ENCODE measurements at places on chromosomes 2 and 18. TPM values are rescaled to one million over a fixed set of nuclear protein-coding genes. Genes with fewer than 3 reads are reported as not detected.

GRCh38 chr18:70005580-70005979, 57.9 kb upstream of the CD226 start:
- H3K4me3 ChIP-seq = no peak overlapping the region
- DNase-seq = no peak
- no peaks in the 10 kb centered on the region for H3K4me1 ChIP-seq
- no peak overlapping the region for H3K27ac ChIP-seq
- H3K27me3 ChIP-seq = no peaks in the 10 kb centered on the region

- H3K4me1 ChIP-seq = no peaks in the 10 kb centered on the region
- H3K27me3 ChIP-seq = no peaks in the 10 kb centered on the region
- peaks cover 8% of the 10 kb centered on the region for H3K36me3 ChIP-seq
These were observed 178.7 kb downstream of the NCKAP5 start for GRCh38 chr2:133389569-133389968.

DNA sequence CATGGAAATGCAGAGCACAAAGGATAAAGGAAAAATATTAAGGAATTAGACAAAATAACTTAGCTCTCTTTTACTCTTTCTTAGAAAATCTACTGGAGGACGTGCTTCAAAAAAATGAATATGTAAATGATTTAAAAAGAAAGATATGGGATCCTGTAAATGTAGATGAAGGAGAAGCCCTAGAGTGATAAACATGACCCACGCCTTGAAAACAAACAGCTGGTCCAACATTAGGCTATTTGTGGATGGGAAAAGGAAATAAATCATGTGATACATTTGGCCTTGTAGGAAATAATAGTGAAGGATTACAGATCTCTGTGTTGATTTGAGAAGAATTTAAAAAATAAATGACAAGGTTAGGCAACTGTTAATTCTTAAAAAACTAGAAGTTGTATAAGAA, 492.1 kb upstream of the SLC39A10 start:
- no peak overlapping the region for H3K27ac ChIP-seq
- H3K27me3 ChIP-seq = no peaks in the 10 kb centered on the region
- H3K4me3 ChIP-seq = no peak overlapping the region
- H3K4me1 ChIP-seq = no peaks in the 10 kb centered on the region

DNA sequence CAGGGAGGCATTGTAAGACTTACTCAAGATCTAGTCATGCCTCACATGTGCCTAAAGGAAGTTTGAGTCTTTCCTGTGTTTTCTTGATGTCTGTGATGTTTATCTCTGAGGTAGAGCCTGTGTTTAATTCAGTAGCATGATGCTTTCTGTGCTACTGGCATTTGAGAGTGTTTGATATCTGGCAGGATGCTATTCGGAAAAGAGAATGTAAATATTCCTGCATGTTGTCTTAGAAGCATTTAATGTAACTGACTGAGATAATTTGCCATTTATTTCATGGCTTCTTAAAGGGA, 58.8 kb downstream of the GREB1L start:
- H3K4me1 ChIP-seq = no peaks in the 10 kb centered on the region
- peaks cover 3% of the 10 kb centered on the region for H3K27me3 ChIP-seq
- no peak overlapping the region for H3K4me3 ChIP-seq
- no peaks in the 10 kb centered on the region for H3K36me3 ChIP-seq
- DNase-seq = no peak
- H3K27ac ChIP-seq = no peak overlapping the region

DNA sequence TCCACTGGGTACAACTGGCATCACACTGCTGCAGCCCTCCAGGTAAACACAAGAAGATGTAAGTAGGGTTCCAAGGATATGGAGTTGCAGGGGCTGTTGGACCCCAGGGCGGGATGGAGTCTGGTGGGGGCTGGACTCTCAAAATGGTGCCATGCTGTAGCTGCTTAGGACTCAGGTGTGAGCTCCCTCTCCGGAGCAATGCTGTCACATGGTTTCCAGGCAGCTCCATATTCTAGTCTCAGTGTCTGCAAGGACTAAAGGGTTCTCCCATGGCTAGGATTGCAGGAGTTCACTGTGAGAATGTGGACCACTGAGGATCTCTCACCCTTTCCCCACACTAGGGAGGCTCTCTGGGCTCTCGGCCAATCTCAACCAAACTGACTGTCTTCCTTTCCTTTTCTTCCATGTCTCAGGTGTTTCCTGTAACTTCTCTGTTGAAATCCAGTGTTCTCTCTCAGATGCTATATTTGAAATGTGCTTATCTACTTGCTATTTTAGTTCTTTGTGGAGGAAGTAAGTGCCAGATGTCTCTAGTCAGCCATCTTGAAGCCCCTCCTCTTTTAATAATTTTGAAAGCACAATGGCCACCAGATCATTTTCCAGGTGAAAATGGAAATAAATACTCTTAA, 57.6 kb downstream of the CCNT2 start:
- DNase-seq = no peak
- H3K4me3 ChIP-seq = peak overlapping the region; percentile 45

DNA sequence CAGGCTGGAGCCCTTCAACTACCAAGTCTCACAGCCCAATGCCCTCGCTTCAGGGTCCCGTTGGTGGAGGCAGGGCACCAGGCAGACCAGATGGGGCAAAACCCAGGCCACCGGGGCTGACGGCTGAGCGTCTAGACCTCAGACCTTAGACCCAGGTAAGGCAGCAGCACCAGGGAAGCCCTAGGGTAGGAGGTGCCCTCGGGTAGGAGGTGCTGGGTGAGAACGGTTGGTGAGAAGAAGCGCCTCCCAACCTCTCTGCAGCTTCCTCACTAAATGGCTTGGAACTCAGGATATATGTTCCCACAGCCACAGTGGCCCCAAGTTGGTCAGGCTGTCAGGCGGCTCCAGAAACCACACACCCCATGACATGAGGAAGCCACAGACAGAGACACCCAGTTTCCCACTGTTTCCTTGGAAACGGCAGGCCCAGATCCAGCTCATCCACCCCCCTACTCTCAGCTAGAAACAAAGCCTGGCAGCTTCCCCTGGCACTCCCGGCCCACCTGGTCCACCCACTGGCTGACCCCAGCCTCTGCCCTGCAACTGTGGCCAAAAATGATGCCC, 13.1 kb upstream of the MLPH start:
- H3K27ac ChIP-seq = peak overlapping the region; percentile 94
- no peaks in the 10 kb centered on the region for H3K36me3 ChIP-seq
- DNase-seq = no peak

- H3K36me3 ChIP-seq = no peaks in the 10 kb centered on the region
- no peak for DNase-seq
- no peaks in the 10 kb centered on the region for H3K27me3 ChIP-seq
These were observed 107.5 kb downstream of the STK39 start for GRCh38 chr2:168139852-168140251.

DNA sequence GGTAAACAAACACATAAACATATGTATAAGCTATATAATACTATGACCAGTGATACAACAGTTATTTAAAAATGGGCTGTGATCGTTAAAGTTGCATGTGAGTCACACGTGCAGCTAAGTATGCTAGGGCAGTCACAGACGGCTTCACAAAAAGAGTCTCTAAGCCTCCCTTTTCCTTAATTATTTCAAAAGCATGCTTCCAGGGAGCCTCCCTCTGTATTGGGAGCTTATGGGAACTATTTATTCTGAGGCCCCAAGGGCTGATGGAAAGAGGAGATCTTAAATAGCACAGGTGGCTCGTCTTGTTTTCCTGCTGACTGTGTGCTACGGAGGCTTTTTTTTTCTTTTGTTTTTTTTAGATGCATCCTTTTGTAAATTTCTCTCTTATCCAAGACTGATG, 94.3 kb downstream of the ADCYAP1 start:
- no peak overlapping the region for H3K27ac ChIP-seq
- H3K4me1 ChIP-seq = no peaks in the 10 kb centered on the region
- H3K27me3 ChIP-seq = no peaks in the 10 kb centered on the region
- peaks cover 14% of the 10 kb centered on the region for H3K36me3 ChIP-seq
- no peak for DNase-seq
- H3K4me3 ChIP-seq = no peak overlapping the region

DNA sequence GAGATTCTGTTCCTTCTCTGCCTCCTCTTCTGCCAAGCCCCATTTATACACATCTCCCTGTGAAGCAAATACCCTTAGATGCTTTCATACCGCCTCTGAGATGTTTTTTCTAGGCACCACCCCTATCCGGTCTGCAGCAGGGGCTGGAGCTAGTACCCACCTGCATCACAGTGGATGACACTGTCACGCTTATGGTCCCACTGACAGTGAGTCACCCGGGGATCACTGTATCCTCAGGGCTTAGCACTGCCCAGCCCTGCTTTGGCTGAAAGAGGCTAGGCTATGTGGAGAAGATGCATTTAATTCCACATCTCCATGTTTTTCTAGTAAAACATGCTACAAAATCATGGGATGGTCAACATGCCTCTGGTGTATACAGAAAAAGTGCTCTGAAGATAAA, 9.9 kb downstream of the FABP1 start:
- H3K27me3 ChIP-seq = peaks cover 17% of the 10 kb centered on the region
- H3K27ac ChIP-seq = no peak overlapping the region
- H3K36me3 ChIP-seq = no peaks in the 10 kb centered on the region
- H3K4me3 ChIP-seq = no peak overlapping the region
- DNase-seq = no peak
- no peaks in the 10 kb centered on the region for H3K4me1 ChIP-seq

DNA sequence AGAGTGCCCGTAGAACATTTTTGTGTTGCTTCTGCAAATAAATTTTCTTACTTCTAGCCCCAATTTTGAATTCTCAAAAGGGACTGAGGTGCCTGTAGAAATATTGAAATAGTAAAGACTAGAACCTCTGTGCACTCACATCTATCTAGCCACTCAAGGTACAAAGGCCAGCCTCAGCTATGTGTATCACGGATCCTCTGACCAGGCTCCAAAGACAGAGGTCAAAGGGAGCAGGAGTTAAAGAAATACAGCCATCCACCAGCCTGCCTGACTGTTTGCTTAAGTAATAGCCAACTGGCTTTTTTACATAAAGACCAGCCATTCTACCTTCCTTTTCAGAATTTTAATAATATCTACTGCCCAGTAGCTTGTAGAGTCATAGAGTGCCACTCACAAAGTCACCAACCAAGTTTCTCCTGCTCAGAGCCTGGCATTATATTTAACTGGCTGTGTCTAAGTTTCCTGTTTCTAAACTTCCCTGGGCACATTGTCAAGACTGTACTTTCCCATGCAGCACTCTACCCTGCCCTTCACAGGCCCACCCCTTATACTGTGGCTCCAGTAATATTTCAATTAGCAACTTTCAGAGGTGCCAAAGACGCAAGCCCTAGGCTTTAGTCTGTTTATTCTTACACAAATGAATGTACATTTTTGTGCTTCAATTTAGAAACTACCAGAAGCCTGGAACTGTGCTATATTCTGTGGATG, 338.3 kb upstream of the NT5C1B start:
- H3K27ac ChIP-seq = no peak overlapping the region
- H3K36me3 ChIP-seq = peaks cover 5% of the 10 kb centered on the region
- H3K4me1 ChIP-seq = no peaks in the 10 kb centered on the region

DNA sequence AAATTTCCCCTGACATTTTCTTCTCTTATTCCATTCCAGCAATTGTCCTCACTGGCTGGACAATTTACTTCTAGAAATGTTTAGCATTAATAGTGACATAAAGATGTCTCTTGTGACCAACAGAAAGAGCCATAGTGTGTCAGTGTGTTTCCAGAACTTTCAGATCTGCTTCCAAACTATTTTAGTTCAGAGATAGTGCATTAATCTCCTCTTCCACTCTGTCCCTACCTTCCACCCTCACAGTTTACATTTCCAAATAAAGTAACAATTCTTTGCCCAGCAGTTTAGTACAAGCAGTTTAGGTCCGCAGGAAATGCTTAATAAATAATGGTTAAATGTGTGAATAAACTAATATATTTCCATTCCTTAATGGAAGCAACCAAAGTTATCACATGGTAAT, 24.5 kb upstream of the RAPGEF4 start:
- DNase-seq = no peak
- H3K4me1 ChIP-seq = no peaks in the 10 kb centered on the region
- H3K27me3 ChIP-seq = peaks cover 25% of the 10 kb centered on the region
- H3K36me3 ChIP-seq = no peaks in the 10 kb centered on the region
- no peak overlapping the region for H3K4me3 ChIP-seq
- no peak overlapping the region for H3K27ac ChIP-seq

DNA sequence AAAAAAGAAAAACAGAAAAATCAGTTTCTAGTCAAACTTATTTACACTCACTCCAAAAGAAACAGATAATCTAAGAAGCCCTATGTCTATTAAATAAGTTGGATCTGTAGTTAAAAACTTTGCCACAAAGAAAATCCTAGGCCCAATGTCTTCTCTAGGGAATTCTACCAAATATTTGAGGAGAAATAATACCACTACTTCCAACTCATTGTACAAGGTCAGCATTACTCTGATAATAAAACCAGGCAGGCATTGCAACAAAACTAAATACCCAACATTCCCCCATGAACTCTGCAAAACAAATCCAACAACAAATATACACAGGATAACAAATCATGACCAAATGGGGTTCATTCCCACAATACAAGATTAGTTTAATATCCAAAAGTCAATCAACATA, 73.8 kb upstream of the ST8SIA5 start:
- no peak overlapping the region for H3K27ac ChIP-seq
- H3K36me3 ChIP-seq = peaks cover 31% of the 10 kb centered on the region
- no peaks in the 10 kb centered on the region for H3K27me3 ChIP-seq
- H3K4me3 ChIP-seq = no peak overlapping the region

DNA sequence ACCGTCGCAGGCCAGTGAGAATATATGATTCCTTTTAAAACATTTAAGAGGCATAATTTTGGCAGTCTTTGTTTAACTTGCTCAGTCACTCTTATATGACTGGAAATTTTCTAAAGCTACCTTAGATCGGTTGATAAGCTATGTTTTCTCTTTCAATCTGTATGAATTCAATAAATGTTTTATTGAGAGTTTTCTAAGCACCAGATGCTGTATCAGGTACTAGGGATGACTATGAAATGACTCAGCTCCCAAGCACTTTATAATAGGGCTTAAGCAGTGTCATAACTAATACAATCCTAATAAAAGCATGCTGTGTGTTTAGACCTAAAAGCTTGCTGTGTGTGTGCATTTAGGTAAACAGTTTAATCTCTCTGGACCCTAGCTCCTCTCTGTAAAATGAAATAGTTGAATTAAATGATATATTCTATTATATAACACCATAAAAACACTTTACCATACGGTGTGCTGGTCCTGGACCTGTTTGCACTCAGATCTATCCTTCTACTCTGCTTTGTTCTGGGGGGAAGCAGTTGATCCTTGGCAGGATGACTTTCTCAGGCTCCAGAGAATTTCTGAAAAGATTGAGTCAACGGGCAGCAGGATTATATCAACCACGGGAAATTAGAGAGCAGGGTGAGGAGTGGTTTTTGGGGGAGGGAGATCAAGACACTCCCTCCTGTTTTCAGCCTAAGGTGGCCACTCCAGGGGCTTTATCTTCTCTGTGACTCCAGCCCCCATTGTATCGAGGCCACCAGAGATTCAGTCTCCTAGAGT, 26.1 kb upstream of the SLC38A11 start:
- no peaks in the 10 kb centered on the region for H3K36me3 ChIP-seq
- H3K4me3 ChIP-seq = no peak overlapping the region
- no peak for DNase-seq
- peaks cover 43% of the 10 kb centered on the region for H3K4me1 ChIP-seq
- no peaks in the 10 kb centered on the region for H3K27me3 ChIP-seq

GRCh38 chr2:210480079-210480478, 3.5 kb upstream of the LANCL1 start:
- peaks cover 12% of the 10 kb centered on the region for H3K36me3 ChIP-seq
- peaks cover 13% of the 10 kb centered on the region for H3K27me3 ChIP-seq
- peaks cover 21% of the 10 kb centered on the region for H3K4me1 ChIP-seq
- H3K4me3 ChIP-seq = no peak overlapping the region

- no peak for DNase-seq
- no peaks in the 10 kb centered on the region for H3K36me3 ChIP-seq
- H3K4me1 ChIP-seq = no peaks in the 10 kb centered on the region
- no peak overlapping the region for H3K27ac ChIP-seq
These were observed 211.7 kb downstream of the NDUFA10 start for GRCh38 chr2:239813261-239814115.

Gene GKN2
- polyA plus RNA-seq = not detected

Gene AOX1
- not detected for polyA plus RNA-seq

Gene ANKRD30B
- polyA plus RNA-seq = not detected

Gene ADAM23
- 0.26 TPM for polyA plus RNA-seq

Gene RNF152
- polyA plus RNA-seq = not detected

Gene PDE1A
- not detected for polyA plus RNA-seq

Gene CERKL
- 19.9 TPM for polyA plus RNA-seq

Data from naive B cell (primary cell).